Activated CD4-positive, alpha-beta T cell treated with anti-CD3 and anti-CD28 coated beads, Interleukin-2, amount 50 U/mL, for 48 hours (primary cell): ENCODE measurements at places on chromosomes 7 and 10.
A peak's percentile ranks its signal among the peaks of the same experiment; 100 is the strongest.

- DNase-seq: no peak
These were observed 41.5 kb upstream of the GATA3 start for GRCh38 chr10:8013006-8013405.

- no peak for DNase-seq
These were observed 306.0 kb upstream of the SHH start for GRCh38 chr7:156118248-156118645.

DNA sequence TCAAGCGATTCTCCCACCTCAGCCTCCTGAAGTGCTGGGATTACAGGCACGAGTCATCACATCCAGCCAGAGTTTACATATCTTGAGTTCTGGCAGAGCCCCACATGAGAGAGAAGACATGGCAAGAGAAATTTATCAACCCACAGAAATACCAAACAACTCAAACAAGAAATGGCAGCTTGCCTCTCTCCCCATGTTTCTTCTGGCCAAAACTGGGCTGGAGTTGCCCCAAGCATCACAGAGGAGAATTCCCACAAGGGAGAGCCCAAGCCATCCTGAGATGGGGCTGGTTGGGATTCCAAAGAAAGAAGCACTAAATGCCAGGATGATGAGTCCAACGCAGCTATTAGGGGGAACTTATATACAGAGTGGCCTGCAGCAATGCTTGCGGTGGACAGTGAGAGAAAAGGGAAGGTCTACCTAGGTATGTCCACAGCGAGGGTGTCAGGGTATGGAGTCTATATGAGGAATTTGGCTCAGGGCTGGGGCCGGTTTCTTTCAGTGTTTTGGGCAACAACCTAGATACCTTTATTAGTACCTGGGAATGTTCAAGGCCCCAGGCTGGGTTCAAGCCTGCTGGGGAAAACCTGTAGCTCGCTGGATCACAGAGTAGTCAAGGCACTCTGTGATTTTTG lies 14.5 kb upstream of the PAX4 start:
- DNase-seq: no peak

DNA sequence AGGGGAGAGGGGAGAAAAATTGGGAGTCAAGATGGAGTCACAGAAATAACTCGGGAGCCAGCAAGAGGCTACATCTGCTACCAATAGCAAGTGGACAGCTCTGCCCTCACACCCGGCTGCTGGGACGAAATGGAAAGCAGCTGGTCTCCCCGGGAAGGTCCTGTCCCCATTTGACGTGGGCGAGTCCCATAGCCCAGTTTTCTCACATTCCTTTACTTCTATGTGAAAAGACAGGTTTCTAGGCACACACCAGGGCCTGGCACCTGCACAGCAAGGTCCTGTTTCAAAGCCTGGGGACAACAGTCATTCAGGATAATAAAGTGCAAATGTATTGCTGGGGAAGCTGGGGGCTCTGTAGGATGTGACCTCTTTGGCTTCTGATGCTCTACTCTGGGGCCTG lies 162.6 kb downstream of the OAT start:
- DNase-seq: no peak

- peak; percentile 21 for DNase-seq
These were observed 7.0 kb upstream of the GBX1 start for GRCh38 chr7:151174246-151175046.

DNA sequence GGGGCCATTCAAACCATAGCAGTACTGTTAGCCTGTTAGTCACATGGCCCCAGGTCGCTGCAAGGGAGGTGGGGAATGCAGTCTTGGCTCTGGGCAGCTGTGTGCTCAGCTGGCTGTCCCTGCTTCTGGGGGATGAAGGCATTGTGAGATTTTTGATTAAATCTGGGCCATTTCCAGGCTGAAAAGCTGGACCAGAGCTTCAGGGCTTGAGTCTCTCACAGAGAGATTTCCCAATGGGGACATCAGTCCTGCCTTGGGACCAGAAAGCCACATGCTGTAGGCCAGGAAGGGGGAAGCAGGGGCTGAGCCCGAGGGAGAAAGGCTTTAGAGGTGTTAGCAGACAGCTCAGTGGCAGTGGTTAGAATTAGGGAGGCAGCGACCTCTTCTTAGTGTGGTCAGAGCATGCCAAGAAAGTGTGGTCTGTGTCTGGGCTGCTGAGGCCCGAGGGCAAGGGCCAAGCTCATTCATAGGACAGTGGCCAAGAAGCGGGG lies 33.6 kb downstream of the PALD1 start:
- DNase-seq: no peak

- DNase-seq: no peak
These were observed 9.1 kb downstream of the RPS24 start for GRCh38 chr10:78042752-78043104.

DNA sequence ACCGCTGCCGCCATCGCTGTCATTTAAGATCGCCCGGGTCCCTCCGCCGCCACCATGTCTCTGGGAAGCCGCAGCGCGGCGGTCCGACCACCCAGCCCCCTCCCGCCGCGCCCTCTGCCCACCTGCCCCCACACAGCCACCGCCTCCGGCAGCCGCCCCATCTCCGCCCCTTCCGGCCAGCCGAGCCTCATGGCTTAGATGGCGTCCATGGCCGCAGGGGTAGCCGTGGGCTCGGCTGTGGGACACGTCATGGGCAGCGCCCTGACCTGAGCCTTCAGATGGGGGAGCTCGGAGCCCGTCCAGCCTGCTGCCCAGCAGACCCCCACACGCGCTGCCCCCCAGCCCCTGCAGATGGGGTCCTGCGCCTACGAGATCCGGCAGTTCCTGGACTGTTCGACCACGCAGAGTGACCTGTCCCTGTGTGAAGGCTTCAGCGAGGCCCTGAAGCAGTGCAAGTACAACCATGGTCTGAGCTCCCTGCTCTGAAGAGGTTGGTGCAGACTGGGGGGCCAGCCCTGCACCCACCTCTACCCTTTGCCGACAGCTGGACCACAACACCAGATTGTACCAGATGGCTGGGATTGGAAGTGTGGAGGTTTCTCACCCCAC lies 38.0 kb upstream of the TARP start:
- no peak for DNase-seq

- no peak for DNase-seq
These were observed 52.0 kb upstream of the FIGNL1 start for GRCh38 chr7:50502001-50502684.

DNA sequence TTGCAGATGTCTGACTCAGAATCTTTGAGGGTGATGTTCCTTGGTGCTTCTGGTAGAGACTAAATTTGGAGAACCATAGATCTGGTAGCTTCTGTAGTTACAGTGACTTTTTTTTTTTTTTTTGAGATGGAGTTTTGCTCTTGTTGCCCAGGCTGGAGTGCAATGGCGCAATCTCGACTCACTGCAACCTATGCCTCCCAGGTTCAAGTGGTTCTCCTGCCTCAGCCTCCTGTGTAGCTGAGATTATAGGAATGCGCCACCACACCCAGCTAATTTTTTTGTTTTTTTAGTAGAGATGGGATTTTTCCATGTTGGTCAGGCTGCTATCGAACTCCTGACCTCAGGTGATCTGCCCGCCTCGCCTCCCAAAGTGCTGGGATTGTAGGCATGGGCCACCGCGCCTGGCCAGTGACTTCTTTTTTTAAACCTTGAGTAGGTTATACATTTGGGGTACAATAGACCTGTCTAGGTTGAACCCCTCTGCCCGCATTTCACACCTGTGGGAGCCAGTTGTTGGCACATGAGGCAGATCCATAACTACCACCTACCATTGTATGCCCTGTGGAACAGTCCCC lies 47.0 kb downstream of the SUFU start:
- no peak for DNase-seq

GRCh38 chr10:60718886-60719285 lies 59.4 kb upstream of the CDK1 start:
- DNase-seq: no peak

DNA sequence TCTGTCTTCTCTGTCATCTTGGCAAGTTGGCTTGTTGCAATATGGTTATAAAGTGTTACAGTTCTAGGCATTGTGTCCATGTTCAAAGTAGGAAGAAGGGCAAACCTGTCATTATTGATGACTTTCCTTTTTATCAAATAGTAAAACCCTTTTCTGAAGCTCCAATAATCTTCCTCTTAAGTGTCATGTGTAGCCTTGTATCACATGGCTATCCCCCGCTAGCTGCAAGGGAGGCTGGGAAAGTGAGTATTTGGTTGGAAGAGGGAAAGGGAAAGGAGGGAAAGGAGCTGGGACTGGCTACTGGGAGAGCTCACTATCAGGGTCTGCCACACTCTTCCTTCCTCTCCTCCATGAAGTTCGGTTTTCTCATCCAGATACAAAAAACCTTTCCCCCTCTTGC lies 45.2 kb upstream of the FAM180A start:
- no peak for DNase-seq

GRCh38 chr10:1289591-1289990 lies 233.4 kb downstream of the WDR37 start:
- no peak for DNase-seq

GRCh38 chr7:100342765-100343164 lies 15.2 kb upstream of the PILRB start:
- DNase-seq: no peak

- no peak for DNase-seq
These were observed 27.9 kb downstream of the BBS9 start for GRCh38 chr7:33157311-33157710.

- no peak for DNase-seq
These were observed 47.5 kb upstream of the EN2 start for GRCh38 chr7:155410431-155410830.

DNA sequence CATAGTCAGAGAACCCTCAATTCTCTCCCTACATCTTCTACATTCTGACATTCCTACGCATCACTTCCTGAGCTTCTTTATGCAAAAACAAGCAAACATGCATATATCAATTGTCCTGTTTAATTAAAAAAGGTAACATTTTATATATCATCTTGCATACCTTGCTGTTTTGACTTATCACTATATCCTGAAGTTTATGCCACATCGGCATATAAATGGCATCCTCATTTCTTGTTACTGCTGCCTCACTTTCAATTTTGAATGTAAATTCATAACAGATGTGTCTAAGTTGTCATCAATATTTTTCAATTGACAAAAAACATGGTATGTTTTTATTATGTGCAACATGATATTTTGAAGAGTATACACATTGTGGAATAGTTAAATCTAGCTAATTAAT lies 377.3 kb upstream of the STEAP1 start:
- no peak for DNase-seq

- DNase-seq: no peak
These were observed 34.6 kb downstream of the PLXNA4 start for GRCh38 chr7:132541656-132542055.

DNA sequence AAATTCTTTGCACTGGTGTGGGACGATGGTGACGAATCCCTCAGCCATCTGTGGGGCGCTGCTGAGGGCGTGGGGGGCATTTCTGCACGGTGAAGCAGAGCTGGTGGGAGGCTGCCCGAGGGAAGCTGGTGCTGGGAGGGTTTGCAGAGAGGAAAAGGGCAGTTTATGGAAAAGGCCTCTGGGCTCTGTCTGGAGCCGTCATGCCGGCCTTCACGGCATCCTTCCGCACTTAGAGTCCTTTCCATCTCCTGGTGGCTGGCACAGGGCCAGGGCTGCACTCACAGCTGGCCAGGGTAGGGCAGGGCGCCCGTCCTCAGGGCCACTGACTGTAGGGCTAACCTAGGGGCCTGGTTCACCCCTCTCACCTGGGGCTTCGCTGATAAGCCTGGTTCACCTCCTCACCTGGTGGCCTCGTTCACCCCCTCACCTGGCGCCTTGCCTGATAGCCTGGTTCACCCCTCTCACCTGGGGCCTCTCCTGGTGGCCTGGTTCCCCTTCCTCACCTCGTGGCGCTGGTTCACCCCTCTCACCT lies 598 bp upstream of the AMZ1 start:
- DNase-seq: no peak

GRCh38 chr10:131233611-131234258 lies 77.8 kb downstream of the TCERG1L start:
- DNase-seq: no peak

DNA sequence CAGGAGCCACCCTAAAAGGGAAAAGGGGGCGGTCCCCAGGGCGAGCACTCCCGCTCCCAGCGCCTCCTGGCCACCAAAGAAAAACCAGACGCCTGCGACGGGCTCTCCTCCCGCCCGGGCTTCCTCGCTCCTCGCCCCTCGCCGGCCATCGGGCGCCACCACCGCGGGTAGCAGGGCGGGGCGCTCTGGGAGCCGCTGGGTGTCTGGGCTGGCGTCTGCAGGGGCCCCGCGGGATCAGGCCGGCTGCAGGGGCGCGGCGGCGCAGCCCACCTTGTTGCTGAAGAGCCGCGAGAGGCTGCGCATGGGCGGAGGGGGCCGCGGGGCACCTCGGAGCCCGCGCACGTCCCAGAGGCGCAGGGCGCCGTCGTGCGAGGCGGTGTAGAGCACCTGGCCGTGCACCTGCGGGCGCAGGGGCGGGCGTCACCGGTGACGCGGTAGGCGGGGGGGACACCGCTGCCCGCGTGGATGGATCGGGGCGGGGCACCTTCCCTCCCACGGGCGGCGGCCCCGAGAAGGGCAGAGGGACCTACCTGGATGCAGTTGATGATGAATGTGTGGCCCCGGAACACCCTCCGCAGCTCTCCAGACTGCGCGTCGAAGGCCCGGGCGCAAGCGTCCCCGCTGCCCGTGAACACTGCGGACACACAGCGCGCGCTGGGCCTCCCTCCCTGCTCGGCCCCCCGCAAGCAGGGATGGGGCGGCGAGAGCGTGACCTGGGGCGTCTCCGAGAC lies 28.3 kb downstream of the WDR86 start:
- peak; percentile 15 for DNase-seq

DNA sequence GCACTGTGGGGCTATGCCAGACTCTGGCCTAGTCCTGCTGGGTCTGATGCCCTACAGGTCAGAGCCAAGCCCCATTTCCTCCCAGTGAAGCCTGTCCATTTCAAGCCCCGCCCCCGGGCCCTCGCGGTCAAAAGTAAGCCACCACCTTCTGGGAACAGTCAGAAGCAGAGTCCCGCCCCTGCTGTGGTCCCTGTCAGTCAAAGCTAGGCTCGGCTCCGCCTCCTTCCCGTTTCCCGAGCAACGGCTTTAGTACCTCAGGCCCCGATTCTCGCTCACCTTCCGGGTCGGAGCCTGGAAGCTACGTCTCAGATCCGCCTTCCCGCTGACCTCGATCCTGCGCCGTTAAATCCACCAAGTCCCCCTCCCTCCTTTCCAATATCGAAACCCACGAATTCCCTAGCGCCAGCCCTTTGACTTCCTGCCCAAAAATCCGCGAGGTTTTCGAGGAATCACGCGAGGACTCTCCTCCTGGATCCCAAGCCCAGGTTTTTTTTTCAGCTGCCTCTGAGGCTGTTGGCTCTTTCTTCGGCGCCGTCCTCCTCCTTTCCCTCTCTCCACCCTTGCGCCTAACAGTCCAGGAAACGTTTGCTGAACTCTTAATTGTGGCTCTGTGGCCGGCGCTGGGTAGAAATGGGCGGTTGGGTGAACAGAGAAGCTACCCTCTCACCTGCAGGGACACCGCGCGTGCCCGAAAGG lies 11.8 kb downstream of the SFXN3 start:
- peak; percentile 98 for DNase-seq

- DNase-seq: no peak
These were observed 105.0 kb downstream of the SUGCT start for GRCh38 chr7:40239755-40240303.

GRCh38 chr7:152886579-152887117 lies 127.1 kb downstream of the ACTR3B start:
- no peak for DNase-seq

DNA sequence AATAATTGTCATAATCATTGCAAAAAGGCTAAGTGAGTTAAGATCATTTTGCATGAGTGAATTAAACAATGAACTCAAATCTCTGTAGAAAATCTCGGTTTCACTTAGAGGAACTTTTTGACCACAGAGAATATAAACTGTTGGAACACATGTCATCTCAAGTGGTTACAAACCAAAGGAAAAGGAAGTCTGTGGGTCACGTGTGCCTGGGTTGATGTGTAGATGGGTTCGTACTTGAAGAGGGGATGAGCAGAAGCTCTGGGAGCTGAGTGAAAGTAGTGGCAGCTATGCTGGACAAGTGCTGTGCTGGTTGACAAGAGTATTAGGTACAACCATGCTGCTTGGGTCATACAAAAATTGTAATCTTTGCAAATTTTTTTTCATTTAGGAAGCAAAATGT lies 35.0 kb downstream of the GLRX3 start:
- no peak for DNase-seq
